ENCODE measurements at places on chromosomes 12 and 14.

DNA sequence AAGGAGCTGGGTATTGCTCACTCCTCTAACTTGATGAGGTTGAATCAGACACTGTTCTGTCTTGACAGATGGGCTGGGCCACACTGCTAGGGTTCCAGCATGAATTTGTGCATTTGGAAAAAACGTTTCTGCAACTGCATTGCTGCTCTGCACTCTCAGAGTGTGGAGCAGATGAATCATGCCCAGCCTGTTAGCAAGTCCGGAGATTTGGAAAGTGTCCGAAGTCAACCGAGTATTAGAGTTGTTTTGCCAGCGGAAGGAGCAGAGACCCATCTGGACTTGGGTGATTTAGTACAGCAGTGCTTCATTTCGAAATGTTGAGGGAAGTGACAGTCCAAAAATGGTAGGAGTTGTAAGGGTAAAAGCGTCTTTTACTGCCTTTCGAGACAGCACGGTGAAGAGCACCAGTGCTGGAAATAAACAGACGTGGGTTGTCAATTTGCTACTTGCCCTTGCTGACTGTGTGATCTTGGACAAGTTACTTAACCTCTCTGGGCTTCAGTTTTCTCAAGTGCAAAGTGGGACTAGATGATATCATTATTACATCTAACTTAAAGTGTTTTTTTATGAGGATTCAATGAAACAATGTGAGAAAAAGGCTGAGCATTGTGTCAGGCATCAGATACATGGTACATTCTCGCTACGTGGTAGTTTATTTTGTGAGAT is 139.5 kb downstream of the CHST11 start:
- no peak for DNase-seq

- DNase-seq, result peak; percentile 30
These were observed 30.0 kb downstream of the SLC38A2 start for GRCh38 chr12:46342562-46343033.

- no peak for DNase-seq
These were observed 33.5 kb downstream of the DAD1 start for GRCh38 chr14:22555384-22556011.

DNA sequence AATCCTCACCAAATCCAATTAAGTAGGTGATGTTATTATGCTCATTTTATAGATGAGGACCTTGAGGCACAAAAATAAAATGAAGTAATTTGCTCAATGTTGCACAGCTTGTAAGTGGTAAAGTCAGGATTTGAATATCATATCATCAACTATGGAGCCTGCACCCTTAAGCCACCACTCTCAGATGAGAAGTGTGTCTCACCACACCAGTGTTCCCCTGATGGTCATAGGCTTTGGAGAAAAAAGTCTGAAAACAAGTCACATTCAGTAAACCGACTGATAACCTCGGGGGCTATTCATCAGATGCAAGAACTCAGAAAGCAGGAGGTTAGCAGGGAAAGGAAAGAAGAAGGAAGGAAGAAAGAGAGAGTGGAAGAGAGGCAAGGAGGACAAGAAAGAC is 2.8 kb downstream of the TSHR start:
- DNase-seq, result no peak

DNA sequence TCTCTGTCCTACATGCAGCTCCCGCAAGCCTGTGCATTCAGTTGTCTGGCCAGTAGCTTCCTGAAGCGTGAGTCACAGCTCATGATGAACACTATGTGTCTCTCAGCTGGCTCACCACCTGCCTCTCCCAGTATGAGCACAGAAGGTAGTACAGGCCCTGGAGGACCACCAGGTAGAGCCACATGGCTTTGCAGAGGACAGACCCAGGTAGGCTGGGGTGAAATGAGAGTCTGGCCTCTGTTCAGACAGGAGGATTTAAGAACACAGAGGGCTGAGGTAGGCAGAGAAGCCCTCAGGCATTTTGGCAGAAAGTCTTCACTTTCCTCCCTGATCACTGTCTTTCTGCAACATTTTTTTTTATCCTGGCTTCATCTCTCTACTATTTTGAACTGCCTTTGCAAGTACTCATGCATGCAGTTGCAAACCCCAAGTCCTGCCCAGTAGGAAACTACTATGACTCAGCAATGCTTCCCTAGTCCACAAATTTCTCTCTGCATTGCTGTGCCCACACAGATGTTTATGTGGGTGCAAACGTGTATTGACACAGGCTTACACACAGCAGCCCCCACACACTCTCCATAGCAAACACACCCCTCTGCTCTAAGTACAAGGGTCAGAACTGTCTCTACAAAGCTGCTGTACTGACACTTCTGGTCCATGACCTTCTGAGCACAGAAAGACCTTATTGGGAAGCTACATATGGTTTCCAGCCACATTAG is 7.2 kb upstream of the SDR9C7 start:
- DNase-seq, result no peak

GRCh38 chr12:29795715-29796114 is 12.0 kb upstream of the TMTC1 start:
- no peak for DNase-seq

DNA sequence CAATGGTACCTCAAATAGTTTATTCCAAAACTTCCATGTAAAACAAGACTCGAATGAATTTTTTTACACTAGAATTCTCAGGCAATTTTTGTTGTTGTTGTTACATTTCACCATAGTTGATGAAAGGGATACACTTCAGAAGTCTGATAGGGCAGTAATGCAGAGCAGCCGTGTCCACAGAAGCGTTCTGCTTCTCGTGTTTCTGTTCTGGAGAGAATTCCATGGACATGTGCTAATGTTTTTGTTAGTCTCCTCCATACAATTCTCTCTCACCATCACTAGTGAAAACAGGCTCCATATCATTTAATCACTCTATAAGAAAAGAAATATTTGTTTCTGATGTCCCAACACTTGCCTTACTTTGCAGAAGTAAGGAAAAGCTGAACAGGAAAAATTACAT is 606.1 kb downstream of the SLC16A7 start:
- no peak for DNase-seq

DNA sequence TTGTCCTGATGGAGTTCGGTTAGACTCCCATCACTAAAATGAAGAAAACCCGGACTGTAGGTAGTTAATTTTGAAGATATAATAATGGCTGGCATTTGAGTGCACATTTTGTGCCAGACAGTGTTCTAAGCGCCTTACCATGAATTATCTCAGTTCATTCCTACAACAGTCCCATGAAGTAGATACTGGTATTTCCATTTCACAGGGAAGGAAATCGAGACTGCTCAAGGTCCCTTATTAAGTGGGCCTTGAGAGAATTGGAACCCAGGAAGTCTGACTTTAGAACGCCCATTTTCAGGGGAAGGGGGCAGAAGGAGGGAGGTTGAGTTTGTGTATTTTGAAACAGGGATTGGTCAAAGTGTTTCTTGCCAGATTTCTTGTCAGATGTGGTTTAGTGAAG is 855 bp downstream of the MNAT1 start:
- no peak for DNase-seq

- DNase-seq, result no peak
These were observed 783.6 kb upstream of the TBX3 start for GRCh38 chr12:115467531-115467930.

DNA sequence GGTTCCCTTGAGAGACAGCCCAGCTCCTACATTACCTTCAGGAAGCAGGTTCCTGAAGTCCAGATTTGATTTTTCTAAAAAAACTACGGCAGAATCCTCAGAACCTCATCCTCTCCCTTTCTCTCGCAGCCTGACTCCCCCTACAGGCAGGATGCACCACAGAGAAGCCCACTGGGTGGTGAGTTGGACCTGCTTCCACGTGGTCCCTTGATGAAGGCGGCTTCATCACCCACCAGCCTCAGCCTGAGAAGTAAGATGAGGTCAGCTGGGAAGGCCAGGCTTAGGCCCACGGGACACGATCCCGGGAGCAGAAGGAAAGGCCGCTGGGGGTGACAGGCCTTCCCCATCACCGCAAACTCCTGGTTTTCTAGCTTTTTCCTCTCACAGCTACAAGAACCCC is 83.0 kb downstream of the ACTN1 start:
- no peak for DNase-seq

All from activated T-cell treated with anti-CD3 and anti-CD28 coated beads, Interleukin-2, amount 50 U/mL, for 48 hours (primary cell).